ENCODE measurements at places on chromosomes 16 and 17.

- DNase-seq = no peak
These were observed 20.0 kb downstream of the OR2C1 start for GRCh38 chr16:3375680-3376079.

GRCh38 chr16:4291699-4292098 is 18.9 kb upstream of the TFAP4 start:
- no peak for DNase-seq

DNA sequence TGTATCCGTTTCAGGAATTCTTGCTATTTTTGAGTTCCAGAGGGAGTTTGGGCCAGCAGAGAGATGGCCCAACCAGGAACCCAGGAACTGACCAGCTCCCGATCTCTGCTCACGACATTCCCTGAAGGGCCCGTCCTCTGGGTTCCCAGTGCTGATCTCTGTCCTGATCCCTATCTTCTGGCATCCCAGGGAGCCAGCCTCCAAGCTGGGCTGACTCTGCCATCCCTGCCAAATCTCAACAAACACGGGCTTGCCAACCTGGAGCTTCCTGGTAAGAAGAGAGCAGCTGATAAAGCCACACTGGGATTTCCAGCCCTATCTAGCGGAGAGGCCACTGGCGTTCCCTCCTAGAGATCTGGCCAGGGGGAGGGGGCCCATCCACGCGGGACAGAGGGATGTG is 16.2 kb downstream of the GPRC5B start:
- DNase-seq = no peak

DNA sequence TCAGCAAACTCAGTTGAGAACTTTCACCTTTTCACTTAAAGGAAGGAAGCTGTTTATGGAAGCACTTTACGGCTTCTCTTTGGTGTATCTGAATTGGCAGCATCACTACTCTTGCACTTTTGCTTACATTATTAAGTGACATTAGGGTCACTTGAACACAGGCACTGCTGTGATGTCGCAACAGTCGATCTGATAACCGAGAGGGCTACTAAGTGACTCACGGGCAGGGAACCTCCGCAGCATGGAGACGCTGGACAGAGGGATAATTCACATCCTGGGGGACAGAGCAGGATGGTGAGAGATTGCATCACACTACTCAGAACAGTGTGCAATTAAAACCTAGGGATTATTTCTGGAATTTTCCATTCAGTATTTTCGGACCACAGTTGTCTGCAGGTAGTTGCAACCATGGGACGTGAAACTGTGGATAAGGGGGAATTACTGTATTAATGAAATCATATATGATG is 56.5 kb downstream of the DNAH2 start:
- no peak for DNase-seq

DNA sequence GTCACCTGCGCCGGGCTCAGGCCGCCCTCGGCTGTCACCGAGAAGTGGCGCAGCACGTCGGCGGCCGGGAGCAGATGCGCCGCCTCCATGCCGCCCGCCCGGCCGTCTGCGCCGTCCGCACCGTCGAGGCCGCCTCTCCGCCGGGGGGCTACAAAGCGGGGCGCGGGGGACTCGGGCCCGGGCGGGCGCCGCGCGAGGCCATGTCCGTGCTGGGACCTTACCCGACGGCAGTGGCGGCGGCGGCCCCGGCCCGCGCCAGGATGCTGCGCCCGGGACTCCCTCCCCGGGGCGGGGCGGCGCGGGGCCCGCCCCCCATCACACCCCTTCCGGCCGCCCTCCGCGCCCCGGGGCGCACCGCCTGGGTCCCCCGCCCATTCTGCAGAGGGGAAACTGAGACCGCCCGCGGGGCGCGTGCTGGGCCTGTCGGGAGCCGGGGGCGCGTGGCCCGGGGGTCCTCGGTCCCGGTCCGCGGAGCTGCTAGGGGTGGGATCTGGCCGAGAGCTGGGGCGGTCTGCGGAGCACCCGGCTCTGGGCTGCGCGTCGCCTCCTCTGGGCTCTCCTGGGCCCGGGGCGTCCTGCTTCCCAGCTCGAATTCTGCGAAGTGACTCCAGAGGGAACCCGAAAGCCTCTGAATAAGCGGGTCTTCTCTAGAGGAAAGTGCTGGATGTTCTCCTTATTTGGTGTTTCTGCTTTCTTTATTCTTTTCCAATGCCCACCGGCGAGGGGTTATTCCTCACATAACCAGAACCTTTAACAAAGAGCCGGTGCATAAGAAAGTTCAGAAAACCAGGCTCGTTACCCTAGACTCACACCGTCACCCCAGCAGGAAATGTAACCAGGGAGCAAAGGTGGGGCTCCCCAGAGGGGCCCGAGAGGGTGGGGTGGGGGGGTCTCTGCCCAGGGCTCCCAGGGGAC is at the start of gene ATP2A3:
Gene ATP2A3, minus strand, starts transcription at position 235 of the 915 bp plus-strand sequence. Its CDS starts 146 bp downstream, at position 89.
- peak; percentile 79 for DNase-seq

DNA sequence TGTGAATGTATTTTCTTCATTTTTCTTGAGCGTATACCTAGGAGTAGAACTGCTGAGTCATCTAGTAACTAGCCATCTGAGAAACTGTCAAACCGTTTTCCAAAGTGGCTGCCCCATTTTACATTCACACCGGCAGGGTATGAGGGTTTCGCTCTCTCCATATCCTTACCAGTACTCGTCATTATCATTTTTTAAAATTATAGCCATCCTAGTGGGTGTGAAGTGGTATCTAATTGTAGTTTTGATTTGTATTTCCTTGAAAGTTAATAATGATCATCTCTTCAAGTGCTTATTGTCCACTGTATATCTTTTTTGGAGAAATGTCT is 6.0 kb downstream of the RNF157 start:
- no peak for DNase-seq

GRCh38 chr16:70735141-70735979 is 49.5 kb upstream of the MTSS2 start:
- no peak for DNase-seq

DNA sequence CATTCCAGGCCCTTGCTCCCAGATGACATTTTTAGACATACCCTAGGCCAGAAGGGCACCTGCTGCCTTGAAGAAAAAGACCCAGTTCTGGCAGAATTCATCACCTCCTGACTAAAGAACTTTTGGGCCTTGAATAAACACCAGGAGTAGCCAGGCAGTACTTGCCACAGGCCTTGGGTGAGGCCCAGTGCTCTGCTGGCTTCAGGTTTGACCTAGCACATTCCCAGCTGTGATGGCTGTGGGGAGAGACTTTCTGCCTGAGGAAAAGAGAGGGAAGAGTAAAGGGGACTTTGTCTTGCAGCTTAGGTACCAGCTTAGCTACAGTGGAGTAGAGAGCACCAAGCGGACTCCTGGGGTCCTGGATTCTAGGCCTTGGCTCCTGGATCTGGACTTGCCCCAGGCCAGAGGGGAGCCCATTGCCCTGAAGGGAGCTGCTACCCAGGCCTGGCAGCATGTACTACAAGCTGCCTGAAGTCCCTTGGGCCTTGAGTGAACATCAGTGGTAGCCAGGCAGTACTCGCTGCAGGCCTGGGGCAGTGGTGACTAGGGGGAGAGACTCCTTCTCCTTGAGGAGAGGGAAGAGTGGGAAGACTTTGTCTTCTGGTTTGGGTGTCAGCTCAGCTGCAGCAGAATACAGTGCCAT is 44.3 kb downstream of the ABCA8 start:
- no peak for DNase-seq

- DNase-seq = no peak
These were observed 5.1 kb downstream of the MMP25 start for GRCh38 chr16:3051494-3051893.

DNA sequence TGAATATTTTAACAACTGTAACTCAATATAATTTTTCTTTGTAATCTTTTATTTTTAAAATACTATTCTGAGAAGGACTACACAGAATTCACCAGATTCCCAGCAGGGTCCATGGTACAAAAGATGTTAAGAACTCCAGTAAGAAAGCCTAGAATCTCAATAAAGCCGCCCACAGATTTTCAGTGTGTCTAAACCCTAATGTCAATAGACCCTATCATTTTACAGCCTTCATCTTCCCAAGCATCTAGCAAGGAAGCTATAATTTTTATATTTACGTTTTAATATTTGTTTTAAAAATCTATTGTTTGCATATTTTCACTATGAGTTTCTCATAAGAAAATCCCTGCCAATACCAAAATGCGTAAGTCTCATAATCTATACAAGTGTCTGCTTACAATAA is 148.5 kb downstream of the CEP112 start:
- DNase-seq = no peak

DNA sequence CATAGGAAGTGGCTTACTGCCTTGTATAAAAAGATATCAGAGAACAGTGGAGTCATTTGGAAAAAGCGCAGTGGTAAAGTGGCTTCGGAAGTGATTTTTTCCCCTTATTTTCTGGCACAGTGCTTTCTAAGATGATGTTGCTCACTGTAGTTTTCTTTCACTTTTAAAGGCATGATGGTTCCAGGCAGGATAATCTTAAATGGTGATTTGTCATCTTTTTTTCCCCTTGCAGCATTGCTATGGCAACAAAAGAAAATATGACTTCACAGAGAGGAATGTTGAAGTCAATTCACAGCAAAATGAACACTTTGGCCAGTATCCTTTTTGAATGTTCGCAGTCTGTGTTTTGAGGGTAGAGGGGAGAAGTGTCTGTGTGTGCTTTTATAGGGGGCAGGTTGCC is 42.5 kb downstream of the GOSR1 start:
- DNase-seq = no peak

GRCh38 chr16:88888461-88889387 is 22.3 kb upstream of the PABPN1L start:
- DNase-seq = no peak

DNA sequence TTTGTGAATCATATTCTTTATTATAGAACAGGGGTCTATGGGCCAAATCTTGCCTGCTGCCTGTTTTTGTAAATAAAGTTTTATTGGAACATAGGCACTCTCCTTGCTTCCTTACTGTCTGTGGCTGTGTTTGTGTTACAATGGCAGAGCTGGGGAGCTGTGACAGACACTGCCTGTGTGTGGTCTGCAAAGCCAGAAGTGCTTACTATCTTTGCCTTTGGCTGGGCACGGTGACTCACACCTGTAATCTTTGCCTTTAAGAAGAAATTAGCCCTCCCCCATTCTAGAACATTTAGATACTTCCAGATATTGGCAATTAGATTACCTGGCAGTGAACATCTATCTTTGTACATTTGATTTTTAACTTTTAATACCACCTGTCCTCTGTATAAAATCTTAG is 308.3 kb downstream of the FOXL1 start:
- no peak for DNase-seq

GRCh38 chr16:65034915-65035314 is 86.9 kb downstream of the CDH11 start:
- DNase-seq = no peak

DNA sequence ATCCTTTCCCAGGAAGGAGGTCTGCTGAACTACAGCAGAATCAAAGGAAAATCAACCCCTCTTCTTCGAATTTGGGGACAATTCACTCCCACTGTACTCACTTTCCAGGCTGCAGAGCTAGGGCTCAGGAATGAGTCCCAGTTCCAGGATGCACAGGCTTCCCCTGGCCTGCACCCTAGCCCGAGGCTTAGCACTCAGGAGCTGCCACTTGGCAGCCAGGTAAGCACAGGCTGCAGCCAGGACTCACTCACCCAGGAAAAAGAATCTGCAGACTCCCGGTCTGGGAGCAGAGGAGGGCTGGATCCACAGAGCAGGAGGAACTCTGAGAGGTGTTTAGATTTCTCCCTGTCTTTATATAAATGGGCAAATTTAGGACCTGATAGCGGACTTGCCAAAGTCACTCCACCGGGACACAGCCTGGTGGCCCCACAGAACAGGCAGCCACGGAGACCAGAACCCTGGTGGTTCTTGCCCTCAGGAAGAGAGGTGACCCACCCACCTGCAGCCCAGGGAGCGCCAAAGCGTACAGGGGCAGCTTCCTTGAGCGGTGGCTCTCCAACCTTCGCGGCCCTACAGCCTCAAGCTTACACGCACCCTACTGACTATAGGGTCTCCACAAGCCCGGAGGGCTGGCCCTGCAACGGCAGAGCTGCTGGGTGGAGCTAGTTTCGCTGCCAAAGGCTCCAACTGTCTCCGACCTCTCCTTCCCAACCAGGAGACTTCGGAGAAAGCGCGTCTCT is 4.8 kb downstream of the CBLN1 start:
- DNase-seq = no peak

DNA sequence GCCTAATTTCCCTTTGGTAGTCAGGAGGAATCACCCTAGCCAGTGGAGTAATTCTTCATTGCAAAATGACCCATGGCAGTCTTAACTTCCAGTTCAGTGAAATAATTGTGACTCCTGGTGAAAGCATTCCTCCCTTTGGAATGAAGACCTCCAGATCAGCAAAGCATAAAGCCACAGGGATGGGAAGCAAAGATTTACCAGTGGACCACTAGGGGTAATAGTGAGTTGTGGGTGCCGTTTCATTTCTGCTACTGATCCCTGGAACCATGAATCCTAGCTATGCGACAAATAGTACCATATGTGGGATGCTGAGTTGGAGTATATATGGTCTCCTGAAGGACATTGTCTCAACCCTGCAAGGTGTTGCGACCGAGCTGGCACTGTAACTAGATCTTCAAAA is 13.7 kb downstream of the DYNLL2 start:
- DNase-seq = no peak

GRCh38 chr17:77435272-77436057 is 294.7 kb downstream of the SEC14L1 start:
- peak; percentile 58 for DNase-seq

- DNase-seq = no peak
These were observed 396.2 kb upstream of the KIF2B start for GRCh38 chr17:53426505-53426904.

- no peak for DNase-seq
These were observed 10.0 kb downstream of the POLDIP2 start for GRCh38 chr17:28347261-28347891.

DNA sequence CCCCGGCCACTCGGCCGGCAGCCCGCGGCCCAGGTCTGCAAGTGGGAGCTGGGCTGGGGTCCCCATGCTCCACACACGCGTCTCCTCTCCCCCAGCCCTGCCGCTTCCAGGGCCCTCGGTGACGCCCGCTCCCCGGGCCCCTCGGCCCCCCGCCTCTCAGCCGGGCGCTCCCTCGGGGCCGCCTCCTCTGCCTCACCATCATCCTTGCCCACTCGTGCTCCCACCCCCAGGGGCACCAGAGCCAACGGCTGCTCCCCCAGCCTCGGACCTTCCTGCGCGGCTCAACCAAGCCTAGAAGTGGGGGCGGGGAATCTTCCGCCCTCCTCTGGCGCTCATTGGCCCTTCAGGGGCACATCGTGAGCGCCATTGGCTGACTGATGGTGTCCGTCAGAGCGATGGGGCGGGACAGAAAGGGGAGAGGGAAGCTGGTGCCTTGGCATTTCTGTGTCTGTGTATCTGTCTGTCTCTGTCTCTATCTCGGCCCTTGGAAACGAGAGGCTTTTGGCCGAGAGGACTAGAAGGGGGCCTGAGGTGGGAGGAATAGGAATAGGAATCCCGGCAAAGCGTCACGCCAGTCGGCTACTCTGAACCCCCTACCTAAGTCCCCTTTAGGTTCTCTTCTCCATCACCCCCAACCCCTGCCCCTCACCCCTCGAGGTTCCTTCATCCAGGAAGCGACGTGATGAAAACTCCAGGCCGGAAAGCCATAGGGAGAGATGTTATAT is 88.9 kb downstream of the CDC27 start:
- DNase-seq = peak; percentile 91

DNA sequence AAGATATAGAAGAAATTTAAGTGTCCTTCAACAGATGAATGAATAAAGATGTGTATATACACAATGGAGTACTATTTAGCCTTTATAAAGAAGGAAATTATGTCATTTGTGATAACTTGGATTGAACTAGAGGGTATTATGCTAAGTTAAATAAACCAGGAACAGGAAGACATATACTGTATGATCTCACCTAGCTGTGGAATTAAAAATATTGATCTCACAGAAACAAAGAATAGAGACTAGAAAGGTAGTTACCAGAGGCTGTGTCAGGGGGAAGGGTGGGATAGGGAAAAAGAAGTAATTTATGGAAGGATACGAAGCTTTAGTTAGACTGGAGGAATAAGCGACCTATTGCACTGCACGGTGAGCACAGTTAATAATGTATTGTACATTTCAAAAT is 5.4 kb upstream of the ZNF267 start:
- DNase-seq = no peak
